Effector memory CD8-positive, alpha-beta T cell (primary cell): ENCODE measurements at places on chromosomes 5 and 9.

DNA sequence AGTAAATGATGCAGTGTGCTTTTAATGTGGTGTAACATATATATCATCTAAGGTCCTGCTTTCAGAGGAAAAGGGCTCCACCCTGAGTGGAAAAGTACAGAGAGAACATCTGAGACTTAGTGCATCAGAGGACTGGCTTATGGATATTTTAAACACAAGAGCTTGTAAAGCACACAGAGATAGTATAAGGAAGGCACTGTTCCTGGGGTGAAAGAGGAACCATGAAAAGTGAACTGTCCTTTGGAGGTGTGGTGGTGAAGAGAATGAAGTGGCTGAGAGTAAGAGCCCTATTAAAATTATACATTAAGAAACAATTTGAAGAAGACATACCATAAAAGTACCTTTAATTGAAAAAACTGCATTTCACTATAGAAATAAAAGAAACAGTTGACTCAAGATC is 68.9 kb downstream of the CSF2 start:
- no peaks in the 10 kb centered on the region for H3K36me3 ChIP-seq
- peaks cover 9% of the 10 kb centered on the region for H3K27me3 ChIP-seq
- H3K4me3 ChIP-seq, result no peak overlapping the region

DNA sequence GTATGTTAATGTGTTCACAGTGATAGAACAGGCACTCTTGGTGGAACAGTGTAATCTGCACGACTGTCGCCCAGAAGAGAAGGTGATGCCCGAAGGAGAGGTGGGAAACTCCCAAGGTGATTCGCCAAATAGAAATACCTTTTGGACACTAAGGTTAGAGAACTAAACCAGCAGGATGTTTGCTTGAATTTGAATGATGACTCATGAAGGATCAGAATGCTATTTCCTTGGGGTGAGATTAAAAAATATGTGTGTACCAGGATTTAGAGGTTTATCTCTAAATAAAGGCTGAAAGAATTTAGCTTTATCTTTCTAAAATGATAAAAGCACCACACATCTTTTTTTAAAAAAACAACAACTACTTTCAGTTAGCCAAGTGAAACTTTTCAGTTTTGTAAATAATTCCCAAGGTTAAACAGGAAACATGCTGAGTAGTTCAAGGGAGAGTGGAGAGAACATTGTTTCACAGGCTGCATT is 297.4 kb upstream of the TAS2R1 start:
- no peak overlapping the region for H3K4me3 ChIP-seq
- H3K36me3 ChIP-seq, result no peaks in the 10 kb centered on the region
- no peaks in the 10 kb centered on the region for H3K4me1 ChIP-seq
- no peak overlapping the region for H3K27ac ChIP-seq

DNA sequence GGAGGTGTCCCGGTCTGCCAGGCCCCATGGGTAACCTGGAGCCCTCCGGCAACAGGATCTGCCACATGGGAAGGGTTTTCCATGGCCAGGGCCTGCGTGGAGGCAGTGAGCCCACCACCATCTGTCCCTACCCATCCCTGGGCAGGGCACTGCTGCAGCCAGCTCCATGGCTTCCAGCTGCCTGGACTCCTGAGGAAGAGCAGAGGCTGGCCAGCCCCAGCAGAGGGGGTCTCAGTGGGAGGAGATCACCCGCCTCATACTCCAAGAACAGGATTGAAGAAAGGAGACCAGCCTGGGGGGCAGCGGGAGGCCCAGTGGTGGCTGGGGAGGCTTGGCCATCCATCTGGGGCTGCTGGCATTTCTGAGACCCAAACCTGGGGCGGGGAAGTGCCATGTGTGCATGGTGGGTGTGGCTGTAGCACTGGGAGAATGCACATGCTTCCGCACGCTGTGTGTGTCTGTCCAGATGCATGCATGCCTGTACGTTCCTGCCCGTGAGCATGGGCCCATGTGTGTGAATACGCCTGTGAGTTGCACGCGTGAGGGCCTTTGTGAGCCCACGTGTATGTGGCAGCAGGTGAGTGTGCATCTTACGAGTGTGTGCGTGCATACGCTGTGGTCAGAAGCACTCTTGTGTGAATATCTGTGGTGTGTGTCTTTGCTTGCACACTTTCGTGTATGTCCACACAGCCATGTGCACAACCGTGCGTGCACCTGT is 78.5 kb downstream of the LMX1B start:
- peaks cover 50% of the 10 kb centered on the region for H3K27me3 ChIP-seq
- no peak for DNase-seq
- no peak overlapping the region for H3K27ac ChIP-seq
- no peak overlapping the region for H3K4me3 ChIP-seq

GRCh38 chr9:84955971-84956370 is 286.4 kb downstream of the NTRK2 start:
- peaks cover 17% of the 10 kb centered on the region for H3K27me3 ChIP-seq
- no peak overlapping the region for H3K4me3 ChIP-seq
- peaks cover 4% of the 10 kb centered on the region for H3K4me1 ChIP-seq
- DNase-seq, result no peak
- no peak overlapping the region for H3K27ac ChIP-seq

- H3K4me3 ChIP-seq, result no peak overlapping the region
- H3K27me3 ChIP-seq, result no peaks in the 10 kb centered on the region
- peaks cover 6% of the 10 kb centered on the region for H3K36me3 ChIP-seq
Measured at GRCh38 chr9:125496313-125496834, 210.6 kb downstream of the MAPKAP1 start.

DNA sequence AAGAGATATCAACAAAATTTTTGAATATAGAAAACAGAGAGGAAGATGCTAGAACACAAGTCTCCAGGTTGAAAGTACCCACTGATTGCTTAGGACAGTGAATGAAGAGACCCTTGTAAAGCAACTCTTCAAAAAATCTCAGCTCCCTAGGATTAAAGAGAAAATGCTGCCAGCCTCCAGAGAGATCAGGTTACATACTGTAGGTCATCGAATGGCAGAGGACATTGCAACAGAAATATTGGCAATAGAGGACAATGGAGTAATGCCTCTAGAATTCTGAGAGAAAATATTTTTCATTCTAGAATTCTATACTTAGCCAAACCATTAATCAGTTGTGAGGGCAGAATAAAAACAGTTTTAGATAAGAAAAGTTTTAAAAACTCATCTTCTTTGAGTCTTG is 43.1 kb upstream of the ELL2 start:
- H3K27me3 ChIP-seq, result no peaks in the 10 kb centered on the region
- no peak overlapping the region for H3K4me3 ChIP-seq
- H3K27ac ChIP-seq, result no peak overlapping the region
- no peaks in the 10 kb centered on the region for H3K4me1 ChIP-seq

DNA sequence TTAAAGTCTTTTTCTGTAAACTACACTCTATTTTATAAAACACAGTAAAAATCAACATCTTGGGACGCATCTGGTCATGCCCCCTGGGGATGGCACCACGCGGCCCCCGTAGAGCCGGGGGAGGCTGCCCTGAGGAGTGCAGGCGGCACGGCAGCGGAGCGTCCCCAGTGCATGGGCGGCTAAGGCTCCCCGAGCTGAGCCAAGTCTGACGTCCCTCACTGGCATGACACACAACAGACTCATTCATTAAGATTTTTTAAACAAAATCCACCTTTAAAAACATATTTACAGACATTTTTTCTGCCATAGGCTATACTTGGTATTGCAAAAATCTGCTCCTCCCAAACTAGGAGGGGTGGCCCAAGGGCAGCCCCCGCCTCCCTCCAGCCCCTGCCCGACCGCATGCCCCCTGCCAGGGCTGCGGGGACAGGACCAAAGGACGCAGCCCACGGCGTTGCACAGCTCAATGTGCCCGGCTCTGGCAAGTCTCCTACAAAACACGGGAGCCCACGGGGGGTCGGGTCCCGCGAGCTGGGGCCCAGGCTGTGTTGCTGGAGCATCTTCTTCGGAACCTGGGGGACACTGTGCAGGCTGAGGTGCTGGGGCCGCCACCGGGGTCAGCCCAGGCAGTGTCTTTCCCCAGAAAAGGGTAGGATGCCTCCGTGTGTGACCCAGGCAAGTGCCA is 11.8 kb upstream of the SEC16A start:
- H3K4me1 ChIP-seq, result no peaks in the 10 kb centered on the region
- no peak overlapping the region for H3K27ac ChIP-seq
- DNase-seq, result no peak
- H3K27me3 ChIP-seq, result no peaks in the 10 kb centered on the region
- H3K4me3 ChIP-seq, result no peak overlapping the region
- H3K36me3 ChIP-seq, result peaks cover 25% of the 10 kb centered on the region

DNA sequence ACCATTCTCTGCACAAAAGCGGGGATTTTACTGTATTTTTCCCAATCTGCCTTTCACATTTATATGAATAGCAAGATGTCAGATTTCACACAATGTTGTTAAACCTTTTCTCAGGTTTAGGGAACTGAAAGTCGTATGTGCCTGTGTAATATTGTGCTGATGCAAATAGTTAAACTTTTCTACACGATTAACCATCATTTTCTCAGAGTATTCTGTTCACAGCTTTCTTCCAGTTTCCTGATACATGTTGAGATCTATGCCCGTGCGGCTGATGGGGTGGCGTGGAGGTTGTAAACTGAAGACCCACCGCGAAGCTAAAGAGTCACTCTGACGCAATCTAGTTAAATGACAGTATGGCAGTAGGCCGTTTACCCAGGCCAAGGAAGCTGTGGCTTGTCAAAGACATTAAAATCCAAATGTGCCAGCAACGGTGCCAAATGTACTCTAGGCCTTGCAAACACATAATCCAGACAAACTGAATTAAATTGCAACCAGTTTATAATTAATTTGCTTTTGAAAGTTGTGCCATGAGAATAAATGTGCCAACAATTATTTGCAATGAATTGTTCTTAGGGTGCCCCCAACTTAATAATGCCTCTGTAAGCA is 145.7 kb downstream of the EBF1 start:
- peaks cover 35% of the 10 kb centered on the region for H3K27me3 ChIP-seq
- H3K4me1 ChIP-seq, result no peaks in the 10 kb centered on the region
- no peaks in the 10 kb centered on the region for H3K36me3 ChIP-seq
- H3K27ac ChIP-seq, result no peak overlapping the region
- no peak overlapping the region for H3K4me3 ChIP-seq
- DNase-seq, result no peak

GRCh38 chr9:130894546-130894945 is 2.1 kb downstream of the QRFP start:
- peaks cover 10% of the 10 kb centered on the region for H3K36me3 ChIP-seq
- no peak overlapping the region for H3K4me3 ChIP-seq
- no peak overlapping the region for H3K27ac ChIP-seq
- no peaks in the 10 kb centered on the region for H3K27me3 ChIP-seq
- H3K4me1 ChIP-seq, result no peaks in the 10 kb centered on the region
- DNase-seq, result no peak
